ENCODE measurements at places on chromosomes 2 and 18.

DNA sequence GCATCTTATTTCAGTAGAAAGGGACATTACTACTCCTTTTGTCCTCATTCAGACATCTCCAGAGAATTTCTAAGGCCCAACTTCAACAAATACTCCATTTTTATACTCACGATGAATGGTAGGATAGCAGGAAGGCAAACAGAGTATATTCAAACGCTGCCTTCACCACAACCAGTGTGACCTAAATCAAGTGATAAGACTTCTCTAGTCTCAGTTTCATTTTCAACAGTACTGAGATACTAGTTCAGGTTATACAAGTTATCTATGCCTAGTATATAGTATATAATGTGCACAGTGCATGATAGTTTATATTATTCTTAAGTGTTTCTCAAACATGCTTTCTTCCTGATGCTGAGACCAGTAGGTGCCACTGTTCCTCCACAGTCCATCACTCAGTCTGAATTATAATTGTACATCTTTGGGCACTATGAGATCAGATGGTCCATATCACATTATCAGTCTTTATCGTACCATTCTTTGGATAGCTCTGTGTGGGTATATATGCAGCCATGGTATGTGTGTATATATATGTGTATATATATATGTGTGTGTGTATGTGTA, 66.3 kb upstream of the RPE start:
- DNase-seq, result no peak

DNA sequence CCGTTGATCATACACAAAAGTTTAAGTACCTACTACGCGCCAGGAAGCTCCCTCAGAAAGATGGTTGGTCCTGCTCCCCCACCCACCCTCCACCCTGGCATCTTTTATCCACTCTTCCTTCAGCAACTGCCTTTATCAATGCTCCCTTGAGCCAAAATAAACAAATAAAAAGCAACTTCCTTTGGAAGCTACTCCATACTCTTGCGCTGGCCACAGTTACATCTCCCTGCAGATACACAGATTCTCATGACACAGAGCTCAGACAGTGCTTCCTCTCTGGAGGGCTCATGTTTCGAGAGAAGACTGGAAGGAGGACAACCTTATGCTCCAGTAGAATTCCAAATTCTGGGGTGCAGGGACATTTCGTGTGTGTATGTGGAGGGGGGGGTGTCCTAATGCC, 3.8 kb upstream of the STEAP3 start:
- no peak for DNase-seq

DNA sequence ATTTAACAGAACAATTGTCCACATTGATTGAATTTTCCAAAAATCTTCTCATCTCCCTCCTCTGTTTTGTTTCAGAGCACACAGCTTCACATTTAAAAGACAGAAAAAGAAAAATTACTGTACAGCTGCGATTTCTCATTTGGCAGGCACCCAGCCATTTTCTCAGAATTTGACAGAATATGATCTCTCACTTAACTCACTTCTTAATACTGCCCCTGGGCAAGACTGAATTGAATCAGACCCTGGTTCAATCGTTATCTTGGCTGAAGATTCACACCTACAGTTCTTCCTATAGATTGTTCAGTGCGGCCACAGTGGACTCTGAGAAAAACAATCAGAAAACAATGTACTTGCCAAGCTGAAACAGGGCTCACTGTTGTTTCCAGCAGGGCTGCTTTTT, 90.2 kb upstream of the LHCGR start:
- DNase-seq, result no peak

DNA sequence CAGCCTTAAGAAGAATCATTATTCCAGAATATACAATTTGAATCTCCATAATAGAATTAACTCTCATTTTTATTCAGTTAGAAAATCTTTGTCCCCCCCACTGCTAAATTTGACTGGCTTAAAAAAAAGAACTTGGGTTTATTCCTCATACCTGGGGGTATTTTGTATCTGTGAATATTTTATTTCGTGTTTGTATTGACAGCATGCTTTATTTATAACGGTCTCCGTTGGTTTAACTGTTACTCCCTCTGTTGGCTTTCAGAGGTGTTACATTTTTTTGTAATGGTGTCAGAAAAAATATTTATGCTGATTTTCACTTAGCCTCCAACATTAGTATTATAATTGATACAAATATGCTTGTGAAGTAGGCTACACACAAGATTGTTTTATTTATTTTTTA, 109.1 kb downstream of the HAUS1 start:
- peak; percentile 53 for DNase-seq

DNA sequence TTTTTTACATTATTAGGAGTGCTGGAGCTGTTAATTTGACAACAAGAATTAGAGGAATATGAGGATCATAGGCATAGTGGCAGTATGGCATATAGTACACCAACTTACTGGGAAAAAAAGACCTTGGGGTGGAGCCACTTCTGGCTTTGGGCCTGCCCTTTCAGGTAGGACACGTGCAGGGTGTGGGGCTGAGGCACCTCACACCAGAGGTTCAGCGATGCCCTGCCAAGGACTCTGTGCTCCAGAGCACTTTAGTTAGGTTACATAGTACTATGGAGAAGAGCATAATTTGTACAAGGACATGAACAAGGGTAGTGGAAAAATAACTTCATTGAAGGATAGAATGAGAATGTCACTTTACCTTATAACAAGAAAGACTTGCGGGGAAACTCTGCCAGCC, 77.1 kb upstream of the CD302 start:
- no peak for DNase-seq

DNA sequence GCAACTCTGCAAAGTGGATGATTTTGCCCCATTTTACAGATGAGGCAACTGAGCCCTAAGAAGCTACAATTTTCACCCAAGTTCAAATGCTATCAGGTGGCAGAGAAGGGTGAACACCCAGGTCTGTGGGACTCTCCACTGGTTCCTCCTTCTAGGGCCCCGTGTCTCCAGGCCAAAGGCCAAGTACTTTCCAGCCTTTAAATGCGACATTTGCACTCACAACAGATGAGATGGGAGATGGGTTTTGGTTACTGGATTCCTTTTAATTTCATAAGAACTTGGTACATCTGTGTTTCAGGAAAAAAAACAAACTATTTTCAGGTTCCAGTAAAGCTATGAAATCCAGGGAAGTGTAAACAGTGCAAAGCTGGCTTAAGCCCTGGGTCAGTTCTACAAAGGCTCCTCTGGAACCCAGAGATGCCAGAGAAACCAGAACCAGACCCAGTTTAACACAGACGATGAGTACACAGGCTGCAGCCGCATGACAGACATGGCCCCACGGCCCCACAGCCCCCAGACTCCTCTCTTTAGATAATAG, 361.7 kb downstream of the ANAPC1 start:
- no peak for DNase-seq

DNA sequence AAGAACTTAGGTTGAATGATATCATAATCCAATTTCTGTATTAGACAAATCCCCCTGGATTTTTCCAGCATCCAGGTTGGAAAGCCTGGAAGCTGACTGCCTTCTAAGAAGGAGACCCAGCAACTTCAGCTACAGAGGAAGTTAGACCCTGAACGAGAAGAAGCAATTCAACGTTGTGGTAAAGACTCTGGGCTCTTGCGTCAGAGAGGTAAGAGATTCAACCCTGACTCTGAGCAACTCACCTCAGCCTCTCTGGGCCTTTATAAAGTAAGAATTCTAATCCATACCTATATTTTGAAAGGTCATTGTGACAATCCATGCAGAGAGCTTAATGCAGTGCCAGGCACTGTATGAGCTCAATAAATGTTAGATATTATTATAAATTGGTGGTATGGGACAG, 9.7 kb downstream of the E2F6 start:
- no peak for DNase-seq

- DNase-seq, result no peak
These were observed 5.4 kb upstream of the RNF181 start for GRCh38 chr2:85589982-85590791.

GRCh38 chr18:13808294-13809042, 15.5 kb upstream of the MC5R start:
- no peak for DNase-seq

GRCh38 chr2:101337877-101338276, 29.4 kb upstream of the RNF149 start:
- no peak for DNase-seq

DNA sequence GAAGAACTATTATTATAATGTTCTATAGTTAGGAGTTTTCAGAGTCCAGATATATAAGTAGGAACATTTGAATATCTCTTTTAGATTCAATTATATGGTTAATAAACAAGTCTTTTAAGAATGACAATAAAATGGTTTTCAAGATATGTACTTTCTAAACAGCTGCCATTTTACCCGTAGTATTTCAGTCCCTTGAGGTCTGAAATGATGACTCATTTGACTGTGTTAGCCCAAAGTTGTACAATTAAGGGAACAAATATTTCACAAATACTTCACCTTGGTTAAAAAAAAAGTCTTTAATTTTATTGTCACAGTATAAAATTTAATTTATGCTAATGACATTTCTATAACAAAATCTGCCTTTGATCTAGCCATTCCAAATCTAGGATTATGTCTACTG, 91.6 kb upstream of the TANK start:
- DNase-seq, result no peak

DNA sequence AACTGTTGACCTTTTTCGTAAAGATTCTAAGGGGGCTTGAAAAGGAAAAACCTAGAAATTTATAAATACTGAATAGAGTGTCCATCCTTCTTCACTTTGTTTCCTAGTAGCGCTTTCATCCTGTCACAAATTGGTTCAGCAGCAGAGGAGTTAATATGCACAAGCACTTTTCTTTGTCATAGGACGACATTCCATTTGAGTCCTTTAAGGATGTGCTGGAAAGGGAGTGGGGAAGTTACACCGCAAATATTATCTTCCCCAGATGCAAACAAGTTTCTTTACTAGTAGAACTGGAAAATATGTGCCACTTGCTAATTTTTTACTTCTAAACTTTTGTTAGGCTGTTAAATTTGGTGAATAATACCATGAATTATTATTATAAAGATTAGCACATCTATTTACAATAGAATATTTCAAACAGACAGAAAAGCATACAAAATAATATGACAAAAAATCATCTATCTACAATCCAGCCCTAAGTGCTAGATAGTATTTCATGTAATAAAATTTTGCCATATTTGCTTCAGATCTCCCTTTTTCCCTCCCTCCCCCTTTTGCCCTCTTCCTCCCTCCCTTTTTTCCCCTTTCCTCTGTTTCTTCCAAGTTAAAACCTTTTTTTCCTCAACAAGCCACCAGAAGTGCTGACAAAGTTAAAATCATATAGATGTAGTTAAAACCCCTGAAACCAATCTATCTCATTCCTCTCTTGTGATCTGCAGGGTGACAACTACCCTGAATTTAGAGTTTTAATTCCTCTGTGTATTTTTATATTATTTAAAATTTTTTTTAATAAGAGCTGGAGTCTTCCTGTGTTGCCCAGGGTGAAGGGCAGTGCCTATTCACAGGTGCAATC, 50.5 kb upstream of the MAP4K3 start:
- no peak for DNase-seq

DNA sequence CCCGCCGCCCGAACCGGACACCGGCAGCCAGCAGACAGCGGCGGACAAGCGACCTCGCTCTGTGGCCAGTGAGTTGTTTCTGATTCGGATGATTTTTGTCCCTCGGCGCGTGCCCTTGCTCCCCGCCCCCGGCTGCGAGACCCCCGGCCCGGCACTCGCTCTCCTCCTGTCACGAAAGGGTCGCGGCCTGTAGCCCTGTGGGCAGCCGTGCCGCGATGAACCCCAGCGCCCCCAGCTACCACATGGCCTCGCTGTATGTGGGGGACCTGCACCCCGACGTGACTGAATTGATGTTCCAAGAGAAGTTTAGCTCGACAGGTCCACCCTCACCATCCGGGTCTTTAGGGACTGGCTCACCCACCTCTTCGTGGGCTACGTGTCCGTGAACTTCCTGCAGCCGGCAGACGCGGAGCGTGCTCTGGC, 1257.5 kb upstream of the ACVR2A start:
- DNase-seq, result no peak

GRCh38 chr2:71154798-71155197, 24.4 kb downstream of the MPHOSPH10 start:
- peak; percentile 79 for DNase-seq

DNA sequence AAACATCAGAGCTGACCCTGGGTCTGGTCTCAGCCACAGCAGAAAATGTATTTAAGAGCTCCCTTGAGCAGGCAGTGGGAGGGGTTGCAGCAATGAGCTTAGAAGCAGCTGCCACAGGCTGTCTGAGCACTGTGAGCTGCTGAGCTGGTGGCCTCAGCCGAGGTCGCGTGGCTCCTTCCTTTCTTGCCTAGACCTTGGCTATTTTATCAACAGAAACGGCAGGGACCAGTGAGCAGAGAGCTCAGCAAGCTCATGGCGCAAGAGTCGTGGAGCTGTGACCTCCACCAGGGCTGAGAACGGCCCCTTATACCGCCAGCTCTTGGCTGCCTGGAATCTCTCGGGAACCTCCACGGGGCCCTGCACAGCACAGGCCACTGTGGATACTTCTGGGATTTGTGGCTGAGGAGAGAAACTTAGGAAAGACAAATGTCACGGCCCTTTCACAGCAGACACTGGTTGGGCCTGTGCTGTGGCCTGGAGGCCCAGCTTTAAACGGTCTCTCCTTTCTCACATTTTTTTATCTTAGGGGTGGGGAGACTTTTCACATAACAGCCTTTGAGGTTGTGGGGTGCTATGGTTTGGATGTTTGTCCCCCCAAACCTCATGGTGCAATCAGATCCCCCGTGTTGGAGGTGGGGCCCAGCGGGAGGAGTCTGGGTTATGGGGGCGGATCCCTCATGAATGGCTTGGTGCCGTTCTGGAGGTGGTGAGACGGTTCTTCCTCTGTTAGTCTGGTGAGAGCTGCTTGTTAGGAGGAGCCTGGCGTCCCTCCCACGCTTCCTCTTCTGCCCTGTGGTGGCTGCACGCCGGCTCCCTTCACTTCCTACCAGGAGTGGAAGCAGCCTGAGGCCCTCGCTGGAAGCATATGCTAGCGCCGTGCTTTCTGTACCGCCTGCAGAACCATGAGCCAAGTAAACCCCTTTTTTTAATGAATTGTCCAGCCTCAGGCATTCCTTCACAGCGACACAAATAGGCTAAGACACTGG, 1.7 kb downstream of the ALLC start:
- DNase-seq, result no peak

DNA sequence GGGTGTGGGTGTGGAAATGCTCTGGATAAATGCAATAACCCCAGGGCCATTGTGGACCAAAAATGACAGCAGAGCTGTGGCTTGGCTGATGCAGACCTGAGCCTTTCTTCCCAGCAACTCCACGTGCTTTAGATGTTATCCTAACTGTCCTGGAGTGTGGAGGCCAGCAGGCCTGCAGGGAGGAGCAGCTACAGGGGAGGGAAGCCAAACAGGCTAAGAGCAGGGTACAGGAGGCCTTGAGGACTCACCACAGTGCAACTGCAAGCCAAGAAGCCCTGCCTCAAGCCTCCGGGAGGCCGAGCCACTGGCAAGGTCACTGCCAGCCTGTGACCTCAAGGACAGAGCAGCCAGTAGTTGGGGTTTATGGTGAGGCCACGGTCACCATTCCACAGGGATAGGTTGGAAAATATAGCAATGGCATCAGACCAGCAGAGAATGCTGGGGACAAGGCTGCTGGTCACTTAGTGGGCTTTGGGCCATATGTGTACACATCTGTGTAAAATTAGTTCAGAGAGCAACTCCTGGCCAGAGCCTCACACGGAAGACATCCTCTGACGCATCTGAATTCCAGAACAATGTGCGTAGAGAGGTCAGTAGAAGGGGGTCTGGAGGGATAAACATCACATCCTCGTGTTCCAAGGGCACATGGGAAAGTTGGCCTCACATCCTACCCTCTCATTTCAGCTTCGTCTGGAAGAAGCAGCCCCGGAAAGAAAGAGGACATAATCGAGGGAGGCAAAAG, 76.2 kb upstream of the UPP2 start:
- DNase-seq, result no peak

- peak; percentile 59 for DNase-seq
These were observed 48.0 kb upstream of the ATP6V1B1 start for GRCh38 chr2:70887550-70888246.

GRCh38 chr2:165558832-165559231, 89.3 kb downstream of the CSRNP3 start:
- DNase-seq, result no peak

All from GM10248 (cell line).